ENCODE measurements at places on chromosomes 16 and 17. TPM values are rescaled to one million over a fixed set of nuclear protein-coding genes. Genes with fewer than 3 reads are reported as not detected.

The MRPL28 gene
- total RNA-seq: 76.1 TPM

The TNFRSF17 gene
- total RNA-seq: not detected

The CHST5 gene
- total RNA-seq: 0.85 TPM

The EVPLL gene
- not detected for total RNA-seq

The TEKT1 gene
- total RNA-seq: not detected

The HIGD1B gene
- 18.3 TPM for total RNA-seq

The CA7 gene
- total RNA-seq: not detected

The TP53TG3 gene
- not detected for total RNA-seq

The DNAI2 gene
- not detected for total RNA-seq

The CBX2 gene
- 2.6 TPM for total RNA-seq

The OTOA gene
- total RNA-seq: 0.11 TPM

The VTN gene
- 40.4 TPM for total RNA-seq

The RASL10B gene
- total RNA-seq: 18.4 TPM

The CACNG1 gene
- not detected for total RNA-seq

The FBXO31 gene
- 74.5 TPM for total RNA-seq

The HBA2 gene
- 59.1 TPM for total RNA-seq

The ITGAL gene
- 2.4 TPM for total RNA-seq

The TBC1D3E gene
- total RNA-seq: not detected

The OR4D1 gene
- total RNA-seq: not detected

The SPNS3 gene
- 1.7 TPM for total RNA-seq

The KRT32 gene
- total RNA-seq: 0.22 TPM

The SOX8 gene
- total RNA-seq: 0.96 TPM

The MYOCD gene
- 57.3 TPM for total RNA-seq

The PIGQ gene
- total RNA-seq: 21.4 TPM

The TSPOAP1 gene
- total RNA-seq: 12.8 TPM

The CCDC144A gene
- total RNA-seq: 2.8 TPM

The HOXB1 gene
- not detected for total RNA-seq

The PDE6G gene
- not detected for total RNA-seq

The PTX4 gene
- not detected for total RNA-seq

The HCRT gene
- not detected for total RNA-seq

The CCDC92B gene
- 0.16 TPM for total RNA-seq

The HMOX2 gene
- total RNA-seq: 115 TPM

The HSD3B7 gene
- 5.5 TPM for total RNA-seq

The KRTAP2-1 gene
- not detected for total RNA-seq

The CD300H gene
- total RNA-seq: not detected

The KRTAP2-3 gene
- total RNA-seq: not detected

The LRRC37B gene
- total RNA-seq: 3.2 TPM

The LRRC46 gene
- 0.63 TPM for total RNA-seq

The STH gene
- total RNA-seq: not detected

The STAC2 gene
- total RNA-seq: 0.36 TPM

The C1QTNF8 gene
- not detected for total RNA-seq

The FOXN1 gene
- total RNA-seq: not detected

The TBC1D28 gene
- total RNA-seq: not detected

The COA3 gene
- total RNA-seq: 71.0 TPM

The NKD1 gene
- total RNA-seq: 1.5 TPM

The USP6 gene
- total RNA-seq: 0.05 TPM

The CBX8 gene
- total RNA-seq: 7.5 TPM

The NHERF1 gene
- total RNA-seq: 11.3 TPM

The FDXR gene
- 5.7 TPM for total RNA-seq

The ARHGAP23 gene
- 60.8 TPM for total RNA-seq

The GGT6 gene
- total RNA-seq: not detected

The ASB16 gene
- total RNA-seq: 12.9 TPM

The CDH15 gene
- total RNA-seq: not detected

The GP1BA gene
- total RNA-seq: 0.22 TPM

Measured in left ventricle myocardium inferior (tissue), 1 donor.